ENCODE measurements at places on chromosomes 1 and 21. TPM values are rescaled to one million over a fixed set of nuclear protein-coding genes. Genes with fewer than 3 reads are reported as not detected.

Gene APCS
- 0.42 TPM for total RNA-seq

DNA sequence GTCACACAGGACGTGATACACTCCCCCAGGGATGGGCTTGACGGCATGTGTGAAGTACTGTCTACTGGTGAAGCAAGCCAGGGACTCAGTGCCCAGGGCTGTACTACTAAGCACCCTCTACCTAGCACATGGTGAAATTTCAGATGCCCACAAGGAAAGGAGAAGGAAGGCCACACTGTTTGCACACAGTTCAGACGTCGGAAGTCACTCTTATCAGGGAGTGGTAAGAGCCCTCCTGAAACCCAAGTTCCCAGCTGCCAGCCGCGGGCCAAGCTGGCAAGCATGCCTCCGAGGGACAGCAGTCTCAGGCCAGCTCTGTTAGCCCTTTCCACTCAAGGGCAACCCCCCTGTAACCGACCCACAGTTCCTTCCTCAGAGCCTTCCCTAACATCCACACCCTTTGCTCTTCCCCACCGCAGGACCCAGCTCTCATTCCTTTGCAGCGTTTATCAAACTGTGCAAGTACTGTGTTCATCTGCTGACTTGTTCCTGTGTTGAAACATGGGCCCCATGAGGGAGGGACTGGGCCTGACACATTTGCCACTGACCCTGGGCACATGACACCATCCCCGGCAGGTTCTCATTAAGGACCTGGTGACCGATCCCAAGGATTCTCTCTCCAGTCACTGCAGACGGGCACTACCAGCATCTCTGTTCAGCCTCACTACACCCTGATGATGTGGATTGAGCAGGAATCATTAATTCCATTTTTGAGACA, 58.5 kb downstream of the SLC66A1 start:
- H3K27ac ChIP-seq: no peak overlapping the region
- H3K27me3 ChIP-seq: no peaks in the 10 kb centered on the region
- no peak overlapping the region for H3K4me3 ChIP-seq
- H3K4me1 ChIP-seq: no peaks in the 10 kb centered on the region
- H3K36me3 ChIP-seq: no peaks in the 10 kb centered on the region

DNA sequence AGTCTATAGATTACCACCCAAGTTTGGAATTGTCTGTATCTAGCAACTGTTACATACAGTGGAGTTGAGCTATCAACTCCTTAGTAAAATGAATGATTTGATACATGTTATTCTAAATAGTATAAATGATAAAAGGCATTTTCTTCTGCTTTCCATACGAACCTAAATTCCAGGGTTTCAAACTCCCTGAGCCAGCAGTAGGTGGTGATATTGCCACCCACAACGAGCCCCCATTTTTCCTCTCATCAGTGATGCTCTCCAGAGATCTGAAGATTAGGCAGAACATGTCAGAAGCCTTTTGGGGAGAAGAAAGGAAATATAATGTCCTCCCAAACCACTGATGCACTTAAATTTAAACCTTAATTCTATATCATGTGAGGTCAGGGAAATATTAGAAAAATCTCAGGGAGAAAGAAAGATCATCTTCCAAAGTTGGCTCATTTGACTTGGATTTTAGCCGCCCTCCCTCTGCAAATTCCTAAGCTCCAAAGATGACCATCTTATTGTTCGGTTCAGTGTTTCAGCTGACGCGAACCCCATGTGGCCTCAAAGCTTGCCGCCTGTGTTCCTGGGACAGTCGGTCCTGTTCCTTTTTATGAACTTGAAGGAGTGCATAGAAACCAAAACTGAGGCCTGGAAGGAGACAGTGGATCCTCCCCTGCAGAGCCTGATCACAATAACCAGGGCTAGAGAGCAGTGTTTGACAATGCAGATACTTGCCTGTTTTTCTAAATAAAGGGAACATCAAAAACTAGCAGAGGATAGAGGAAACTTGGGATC, 2.3 kb downstream of the EVA1C start:
- H3K4me1 ChIP-seq: peaks cover 29% of the 10 kb centered on the region
- H3K27me3 ChIP-seq: no peaks in the 10 kb centered on the region
- DNase-seq: no peak
- H3K36me3 ChIP-seq: peaks cover 4% of the 10 kb centered on the region
- no peak overlapping the region for H3K27ac ChIP-seq

DNA sequence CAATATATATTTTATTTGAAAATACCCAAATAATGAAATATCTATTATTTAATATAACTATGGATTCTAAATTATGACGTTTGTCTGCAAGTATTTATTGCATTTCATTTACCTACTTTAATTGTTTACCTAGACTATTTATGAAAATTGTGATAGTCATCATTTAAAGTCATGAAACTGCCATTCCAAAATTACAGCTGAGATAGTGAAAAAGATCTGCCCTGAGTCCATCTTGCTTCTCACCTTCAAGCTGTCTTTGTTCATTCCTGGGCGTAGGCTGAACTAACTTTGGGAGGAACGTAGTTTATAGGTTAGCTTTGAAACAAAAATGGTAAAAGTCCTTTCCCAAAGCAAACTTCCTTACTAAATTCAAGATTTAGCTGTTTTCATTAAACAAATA, 12.4 kb upstream of the HPDL start:
- H3K36me3 ChIP-seq: no peaks in the 10 kb centered on the region
- H3K4me3 ChIP-seq: no peak overlapping the region
- H3K4me1 ChIP-seq: no peaks in the 10 kb centered on the region

DNA sequence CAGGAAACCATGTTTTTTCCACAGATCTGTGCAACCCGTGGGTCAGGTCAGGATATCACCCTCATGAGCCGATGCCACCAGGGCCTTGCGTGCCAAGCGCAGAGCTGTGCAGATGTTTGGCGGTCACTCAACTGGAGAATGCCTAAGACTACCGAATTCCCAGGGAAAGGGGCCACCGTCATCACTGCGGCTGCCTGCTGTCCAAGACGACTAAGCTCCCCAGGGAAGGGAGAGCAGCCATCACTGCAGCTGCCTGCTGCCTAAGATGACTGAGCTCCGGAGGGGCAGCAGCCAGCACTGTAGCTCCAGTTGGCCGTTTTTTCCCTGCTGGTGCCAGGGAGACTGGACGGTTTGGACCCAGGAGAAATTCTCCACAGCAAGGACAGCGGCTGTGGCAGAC, 31.1 kb downstream of the AKT3 start:
- H3K27ac ChIP-seq: no peak overlapping the region
- no peaks in the 10 kb centered on the region for H3K36me3 ChIP-seq
- H3K27me3 ChIP-seq: no peaks in the 10 kb centered on the region
- H3K4me1 ChIP-seq: no peaks in the 10 kb centered on the region
- no peak for DNase-seq

DNA sequence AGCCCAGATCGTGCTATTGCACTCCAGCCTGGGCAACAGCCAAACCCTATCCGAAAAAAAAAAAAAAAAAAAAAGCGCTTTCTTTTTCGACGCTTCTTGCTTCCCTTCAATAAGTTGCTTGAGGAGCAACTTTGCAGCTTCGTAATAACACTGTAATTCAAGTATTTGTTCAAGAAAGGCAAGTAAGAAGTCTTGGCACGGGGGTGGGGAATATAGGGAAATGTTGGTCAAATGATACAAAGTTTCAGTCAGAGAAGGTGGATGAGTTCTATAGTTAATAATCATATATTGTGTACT, 871 bp upstream of the PSMA5 start:
- H3K4me3 ChIP-seq: peak overlapping the region; percentile 57
- no peaks in the 10 kb centered on the region for H3K27me3 ChIP-seq
- peaks cover 7% of the 10 kb centered on the region for H3K4me1 ChIP-seq

DNA sequence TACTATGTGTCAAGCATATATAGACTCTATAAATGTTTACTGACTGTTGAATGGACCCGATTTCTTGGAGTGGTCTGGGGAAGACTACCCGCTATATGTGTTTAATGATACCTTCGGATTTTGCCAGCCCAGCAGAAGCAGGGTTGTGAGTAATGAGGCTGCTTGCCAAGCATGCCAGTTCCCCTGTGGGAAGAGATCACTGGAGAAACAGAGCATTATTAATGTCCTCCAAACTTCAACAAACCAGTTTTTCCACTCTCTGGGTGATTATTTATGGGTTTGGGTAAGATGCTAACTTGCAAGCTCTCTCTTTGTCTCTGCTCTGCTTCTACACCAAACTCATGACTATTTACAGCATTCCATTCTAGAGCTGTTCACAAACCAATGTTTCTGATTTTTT, 25.1 kb upstream of the PHGDH start:
- no peak for DNase-seq
- H3K27ac ChIP-seq: no peak overlapping the region
- H3K27me3 ChIP-seq: no peaks in the 10 kb centered on the region
- no peaks in the 10 kb centered on the region for H3K36me3 ChIP-seq

DNA sequence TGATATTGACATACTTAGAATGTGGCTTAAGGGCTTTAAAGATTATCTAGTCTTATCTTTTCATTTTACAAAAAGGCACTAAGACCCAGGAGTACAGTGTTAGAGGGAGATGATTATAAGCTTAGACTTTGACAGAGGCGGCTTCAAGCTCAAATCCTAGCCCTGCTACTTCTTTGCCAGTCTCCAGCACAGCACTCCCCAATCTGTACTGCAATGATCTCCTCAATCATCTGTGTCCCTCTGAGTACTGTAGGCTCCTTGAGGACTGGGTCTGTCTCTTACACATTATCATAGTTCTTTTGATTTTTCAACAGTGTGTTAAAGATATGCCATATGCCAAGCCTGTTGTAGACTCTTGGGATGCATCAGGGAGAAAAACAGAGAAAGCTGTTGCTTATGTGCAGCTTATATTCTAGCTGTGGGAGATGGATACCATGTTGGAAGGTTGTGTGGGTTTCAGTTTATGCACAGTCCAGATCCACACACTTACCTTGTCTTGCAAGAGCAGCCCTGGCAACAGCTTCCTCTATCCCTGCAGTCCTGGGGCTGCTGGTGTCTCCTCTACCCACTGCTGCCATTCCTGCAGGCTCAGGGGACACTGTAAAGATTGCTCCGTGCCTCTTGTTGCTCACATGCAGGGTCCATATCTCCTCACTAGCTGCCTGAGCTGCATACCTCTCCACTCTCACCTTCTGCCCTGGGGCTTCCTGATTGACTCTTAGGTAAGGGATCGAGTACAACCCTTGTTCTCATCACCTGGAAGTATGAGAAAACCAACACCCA, 103.9 kb upstream of the TSPAN2 start:
- peaks cover 11% of the 10 kb centered on the region for H3K4me1 ChIP-seq
- no peak for DNase-seq
- H3K36me3 ChIP-seq: no peaks in the 10 kb centered on the region
- H3K27ac ChIP-seq: no peak overlapping the region

GRCh38 chr1:114771992-114772391, 8.5 kb downstream of the SIKE1 start:
- H3K4me1 ChIP-seq: no peaks in the 10 kb centered on the region
- DNase-seq: no peak
- no peak overlapping the region for H3K4me3 ChIP-seq
- H3K36me3 ChIP-seq: peaks cover 23% of the 10 kb centered on the region

DNA sequence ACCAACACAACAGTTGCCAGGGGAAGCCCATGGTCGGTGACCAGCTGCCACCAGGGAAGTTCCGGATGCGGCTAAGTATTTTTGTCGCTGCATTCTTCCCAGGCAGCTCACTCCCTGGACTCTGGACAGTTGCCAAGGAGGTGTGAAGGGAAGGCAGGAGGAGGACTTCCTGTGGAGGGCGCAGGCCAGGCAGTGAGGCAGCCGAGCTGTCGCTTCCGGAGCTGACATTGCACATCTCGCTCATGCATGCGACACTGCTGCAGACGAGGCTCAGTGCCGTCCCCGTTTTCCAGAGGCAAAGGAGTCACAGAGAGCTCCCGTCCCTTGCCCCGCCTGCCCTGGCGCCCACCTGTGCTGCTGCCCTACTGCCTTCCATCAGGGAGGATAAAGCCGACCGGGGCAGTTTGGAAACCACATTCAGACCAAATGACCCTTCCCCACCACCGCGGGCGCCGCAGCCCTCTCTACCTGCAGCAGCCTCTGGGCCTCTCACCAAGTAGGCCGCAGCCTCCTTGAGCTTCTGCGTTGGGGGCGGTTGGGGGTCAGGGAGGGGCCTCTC, 81.4 kb downstream of the NENF start:
- H3K27me3 ChIP-seq: peaks cover 5% of the 10 kb centered on the region
- DNase-seq: peak; percentile 78
- peak overlapping the region; percentile 10 for H3K27ac ChIP-seq

DNA sequence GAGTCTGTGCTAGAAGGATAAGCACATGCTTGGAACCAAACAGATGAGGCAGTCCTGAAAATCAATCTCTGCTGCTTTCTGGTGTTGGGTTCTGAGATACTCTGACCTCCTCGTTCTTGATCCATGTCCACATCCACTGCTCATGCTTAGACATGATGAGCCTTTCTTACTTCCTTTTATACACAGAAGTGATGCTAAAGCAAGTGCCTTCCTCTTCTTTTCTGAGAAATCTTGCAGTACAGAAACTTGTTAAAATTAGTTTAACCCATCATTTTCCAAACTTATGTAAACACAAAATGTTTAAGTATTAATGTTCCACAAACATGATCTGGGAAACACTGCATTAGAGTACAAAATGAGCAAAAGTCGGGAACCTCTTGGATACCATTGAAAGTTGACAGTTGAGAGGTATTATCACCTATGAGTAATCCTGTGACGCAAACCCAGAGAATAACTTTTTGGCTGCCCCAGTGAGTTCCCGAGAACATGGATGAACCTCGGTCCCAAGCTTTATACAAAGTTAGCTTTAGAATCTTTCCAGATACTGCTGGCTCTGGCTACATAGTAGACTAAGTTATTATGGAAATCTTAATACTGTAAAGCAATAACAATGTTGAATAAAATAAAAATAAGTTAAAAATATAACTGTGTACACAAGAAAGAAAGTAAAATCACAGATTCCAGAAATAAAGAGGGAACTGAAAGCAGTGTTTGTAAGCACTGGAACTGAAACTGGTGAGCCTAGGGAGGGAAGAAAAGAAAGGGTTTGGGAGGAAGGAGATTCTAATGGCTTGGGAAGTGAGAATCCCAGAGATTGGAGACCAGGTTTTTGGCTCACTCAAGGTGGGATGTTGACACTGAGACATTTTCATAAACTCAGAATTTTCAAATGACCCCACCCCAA, 429.3 kb upstream of the RUNX1 start:
- H3K4me1 ChIP-seq: peaks cover 8% of the 10 kb centered on the region
- no peaks in the 10 kb centered on the region for H3K36me3 ChIP-seq
- no peak for DNase-seq
- no peak overlapping the region for H3K27ac ChIP-seq

DNA sequence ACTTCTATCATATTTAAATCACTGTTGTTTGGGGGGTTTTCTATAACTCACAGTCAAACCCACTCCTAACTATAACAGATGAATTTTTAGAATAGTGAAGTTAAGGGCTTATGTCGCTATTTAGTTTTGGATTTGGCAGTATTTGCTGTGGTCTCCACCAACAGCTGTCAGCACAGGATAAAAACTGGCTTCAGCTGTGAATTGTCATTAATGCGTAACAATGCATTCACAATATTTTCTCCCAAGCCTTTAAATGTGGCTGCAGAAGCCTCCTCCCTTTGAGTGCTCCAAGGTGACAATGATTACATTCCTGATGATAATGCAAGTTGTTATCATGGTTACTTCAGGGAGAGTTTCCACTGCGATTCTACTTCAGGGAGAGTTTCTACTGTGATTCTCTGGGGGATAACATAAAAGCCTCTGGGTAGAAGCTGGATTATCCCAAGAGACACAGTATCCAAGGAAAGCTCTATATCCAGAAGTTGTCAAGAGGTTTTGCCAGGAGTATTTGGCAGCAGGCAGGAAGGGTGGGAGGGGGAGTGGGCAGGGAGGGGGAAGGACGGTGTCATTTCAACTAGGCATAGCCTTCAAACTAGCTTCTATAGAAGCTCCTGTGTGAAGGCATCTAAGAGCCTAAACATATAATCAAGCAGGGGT, 14.9 kb upstream of the SMIM12 start:
- H3K27ac ChIP-seq: no peak overlapping the region
- DNase-seq: no peak
- H3K4me3 ChIP-seq: no peak overlapping the region
- H3K36me3 ChIP-seq: no peaks in the 10 kb centered on the region

GRCh38 chr1:21758614-21759013, 24.3 kb downstream of the USP48 start:
- H3K36me3 ChIP-seq: peaks cover 3% of the 10 kb centered on the region
- DNase-seq: no peak
- no peak overlapping the region for H3K4me3 ChIP-seq
